Activated naive CD8-positive, alpha-beta T cell treated with anti-CD3 and anti-CD28 coated beads, Interleukin-2, amount 50 U/mL, for 16 hours (primary cell): ENCODE measurements at places on chromosomes 3 and 15.

- no peak for DNase-seq
Measured at GRCh38 chr3:13370609-13371008, 49.5 kb downstream of the NUP210 start.

DNA sequence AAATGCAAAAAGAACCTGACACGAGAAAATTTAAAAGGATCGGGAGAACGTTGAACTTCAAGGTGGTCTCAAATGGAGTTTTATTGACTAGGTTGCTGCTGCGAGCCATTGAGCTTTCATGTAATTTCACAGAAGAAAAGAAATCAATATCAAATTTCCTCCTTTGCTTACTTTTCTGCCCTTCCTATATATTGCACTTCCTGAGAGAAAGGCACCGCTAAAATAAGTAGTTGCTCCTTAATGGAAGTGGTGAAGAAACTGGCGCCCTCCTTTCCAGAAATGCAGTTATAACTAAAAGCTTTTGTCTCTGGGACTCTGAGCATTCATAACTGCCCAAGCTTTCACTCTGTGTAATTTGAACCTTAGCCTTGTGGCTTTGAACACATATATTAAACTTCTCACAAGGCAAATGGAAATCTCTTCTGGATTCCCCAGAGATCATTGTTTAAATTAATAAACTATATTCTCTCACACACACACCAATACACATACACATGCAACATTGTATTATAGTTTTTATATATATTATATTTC, 13.4 kb downstream of the EID1 start:
- no peak for DNase-seq

GRCh38 chr3:197495059-197495455, 60.7 kb downstream of the BDH1 start:
- DNase-seq, result no peak

DNA sequence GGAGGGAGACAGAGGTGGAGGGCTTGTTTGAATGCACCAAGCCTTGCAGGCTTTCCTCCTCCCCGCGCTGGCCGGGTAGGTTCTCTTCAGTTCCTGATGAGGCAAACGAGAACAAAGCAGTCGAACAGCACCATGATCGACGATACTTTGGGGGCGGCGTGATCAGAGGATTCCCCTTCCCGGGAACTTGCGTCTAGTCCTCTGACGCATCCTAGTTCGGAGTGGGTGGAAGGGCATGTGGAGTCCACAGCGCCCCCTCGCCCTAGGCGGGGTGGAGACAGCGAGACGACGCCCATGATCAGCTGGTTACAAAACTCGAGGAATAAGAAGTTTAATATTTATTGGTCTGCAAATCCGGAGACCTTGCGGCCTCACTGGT, 452 bp upstream of the SV2B start:
- DNase-seq, result no peak

DNA sequence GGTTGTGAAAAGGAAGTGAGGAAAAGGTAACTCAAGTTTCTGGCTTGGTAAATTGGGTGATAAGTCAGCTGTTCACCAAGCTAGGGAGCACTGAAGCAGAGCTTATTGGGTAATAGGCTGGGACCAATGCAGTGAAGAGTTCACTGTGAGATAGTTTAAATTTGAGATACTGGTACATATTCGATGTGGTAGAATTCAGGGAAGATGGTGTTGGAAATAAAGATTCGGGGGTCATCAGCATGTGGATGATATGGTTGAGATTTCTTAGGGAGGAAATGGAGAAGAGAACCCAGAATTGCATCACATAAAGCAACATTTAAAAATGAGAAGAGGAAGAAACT, 16.9 kb downstream of the MME start:
- DNase-seq, result no peak

DNA sequence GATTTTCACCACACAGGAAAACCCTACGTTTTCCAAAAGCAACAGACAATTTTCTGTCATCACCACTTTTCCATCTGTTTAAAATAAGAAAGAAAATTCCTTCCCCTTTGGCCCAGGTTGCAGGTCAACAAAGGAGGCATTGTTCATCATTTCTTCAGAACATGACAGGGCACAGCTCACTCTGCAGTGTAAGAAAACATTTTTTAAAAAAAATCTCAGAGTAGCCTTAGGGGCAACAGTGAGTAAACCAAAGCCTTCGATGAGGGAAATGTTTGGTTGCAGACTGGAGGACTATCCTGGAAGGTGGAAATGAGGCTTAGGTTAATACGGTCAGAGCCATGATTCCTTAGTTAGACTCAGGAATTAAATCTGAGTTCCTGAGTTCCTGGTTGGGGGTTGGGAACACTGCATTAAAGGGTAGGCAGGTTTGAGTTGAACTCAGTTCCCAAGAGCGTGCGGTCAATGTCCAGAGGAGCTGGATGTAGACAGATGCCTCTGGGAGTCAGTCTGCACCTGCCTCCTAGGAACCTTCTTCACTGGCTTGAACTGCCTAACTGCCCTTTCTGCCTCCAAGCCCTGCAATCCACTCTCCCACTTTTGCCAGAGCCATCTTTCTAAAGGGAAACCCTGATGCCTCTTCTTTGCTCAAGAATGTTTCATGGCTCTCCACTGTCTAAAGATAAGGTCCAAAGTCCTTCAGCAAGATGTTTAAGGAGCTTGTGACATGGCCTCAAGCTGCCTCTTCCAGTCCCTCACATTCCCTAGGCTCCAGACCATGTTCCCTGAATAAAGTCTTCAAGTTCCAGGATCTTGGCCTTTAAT, 3.3 kb upstream of the HES1 start:
- DNase-seq, result no peak

- no peak for DNase-seq
Measured at GRCh38 chr15:30041868-30042267, 40.9 kb upstream of the GOLGA8J start.

GRCh38 chr3:41195946-41196345, 3.4 kb upstream of the CTNNB1 start:
- no peak for DNase-seq

DNA sequence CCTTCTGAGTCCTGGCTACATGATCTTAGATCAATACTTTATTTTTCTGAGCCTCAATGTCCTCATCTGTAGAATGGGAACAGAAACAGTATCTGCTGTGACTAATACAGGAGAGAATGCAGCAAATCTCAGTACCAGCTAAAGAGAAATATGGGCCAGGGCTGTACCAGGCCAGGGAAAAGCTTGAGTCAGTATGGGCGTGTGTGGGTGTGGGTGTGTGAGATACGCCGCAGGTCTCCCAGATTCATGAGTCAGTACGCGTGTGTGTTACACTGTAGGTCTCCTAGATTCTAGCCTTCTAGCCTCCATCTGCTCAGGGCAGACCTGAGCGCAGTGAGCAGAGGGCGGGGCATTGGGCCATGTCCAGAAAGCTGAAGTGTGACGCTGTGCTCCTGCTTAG, 15.2 kb downstream of the GNAI2 start:
- DNase-seq, result no peak

GRCh38 chr3:57948080-57948671, 60.0 kb upstream of the FLNB start:
- no peak for DNase-seq

DNA sequence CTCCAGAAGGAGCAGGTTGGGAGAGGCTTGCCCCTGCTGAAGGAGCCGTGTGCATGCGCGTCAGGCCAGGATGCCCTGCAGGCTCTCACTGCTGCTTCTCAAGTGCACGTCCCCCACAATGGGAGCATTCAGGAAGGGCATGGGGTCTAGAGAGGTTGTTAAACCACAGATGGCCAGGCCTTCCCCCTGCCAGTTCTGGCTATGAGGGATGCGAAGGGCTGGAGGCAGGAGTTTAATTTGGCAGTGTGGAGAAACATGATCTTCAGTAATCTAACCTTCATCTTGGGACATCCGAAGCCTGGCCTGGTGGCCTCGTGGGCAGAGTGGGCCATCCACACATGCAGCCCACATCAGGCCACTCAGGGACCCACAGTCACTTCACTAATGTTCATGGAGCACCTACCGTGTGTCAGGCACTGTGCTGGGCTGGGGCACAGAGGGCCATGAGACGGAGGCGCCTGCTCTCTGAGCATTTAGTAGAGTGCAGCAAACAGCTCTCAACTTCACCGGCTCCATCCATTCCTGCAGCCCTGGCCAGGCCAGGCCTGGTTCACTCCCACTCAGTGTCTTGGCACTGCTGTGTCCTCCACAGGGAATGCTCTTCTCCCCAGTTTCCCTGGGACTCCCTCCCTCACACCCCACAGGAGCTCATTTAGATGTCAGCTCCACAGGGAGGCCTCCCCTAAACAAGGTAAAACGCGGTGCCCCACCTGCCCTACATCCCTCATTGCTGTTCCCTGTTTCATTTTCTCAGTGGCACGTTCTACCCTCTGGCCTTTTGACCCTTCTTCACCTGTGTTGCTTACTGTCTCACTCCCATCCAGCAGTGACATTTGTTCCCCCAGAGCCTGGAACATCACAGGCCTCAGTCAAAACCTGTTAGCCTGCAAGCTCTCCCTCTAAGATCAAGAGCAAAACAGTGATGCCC, 4.0 kb downstream of the CFAP100 start:
- DNase-seq, result no peak

GRCh38 chr15:90839187-90840071, 29.0 kb upstream of the FURIN start:
- no peak for DNase-seq

DNA sequence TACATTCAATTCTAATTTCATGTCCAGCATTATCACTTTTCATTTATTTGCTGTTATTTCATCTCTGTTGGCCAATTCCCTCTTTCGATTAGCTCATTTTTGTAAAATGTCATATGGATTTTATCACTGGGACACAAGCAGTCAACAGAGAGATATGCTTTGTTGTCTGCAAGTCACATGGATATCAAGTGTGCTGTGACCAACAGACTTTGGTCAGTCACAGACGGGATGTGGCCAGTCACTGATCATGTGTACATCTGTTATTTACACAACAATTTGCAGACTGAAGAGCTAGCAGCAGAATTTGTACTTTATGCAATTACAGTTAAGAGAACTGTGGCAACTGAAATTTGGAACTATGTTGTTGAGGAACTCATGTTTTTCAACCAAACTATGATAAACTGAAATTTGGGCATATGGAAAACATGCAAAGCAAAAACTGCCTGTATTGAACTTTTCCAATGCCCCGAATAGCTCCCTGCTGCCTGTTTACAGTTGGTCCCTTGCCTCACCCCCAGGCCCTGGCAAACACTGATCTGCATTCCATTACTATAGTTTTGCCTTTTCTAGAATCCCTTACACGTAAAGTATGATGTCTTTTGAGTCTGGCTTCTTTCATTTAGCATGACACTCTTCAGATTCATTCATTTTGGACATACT, 104.4 kb downstream of the RPL22L1 start:
- DNase-seq, result no peak

DNA sequence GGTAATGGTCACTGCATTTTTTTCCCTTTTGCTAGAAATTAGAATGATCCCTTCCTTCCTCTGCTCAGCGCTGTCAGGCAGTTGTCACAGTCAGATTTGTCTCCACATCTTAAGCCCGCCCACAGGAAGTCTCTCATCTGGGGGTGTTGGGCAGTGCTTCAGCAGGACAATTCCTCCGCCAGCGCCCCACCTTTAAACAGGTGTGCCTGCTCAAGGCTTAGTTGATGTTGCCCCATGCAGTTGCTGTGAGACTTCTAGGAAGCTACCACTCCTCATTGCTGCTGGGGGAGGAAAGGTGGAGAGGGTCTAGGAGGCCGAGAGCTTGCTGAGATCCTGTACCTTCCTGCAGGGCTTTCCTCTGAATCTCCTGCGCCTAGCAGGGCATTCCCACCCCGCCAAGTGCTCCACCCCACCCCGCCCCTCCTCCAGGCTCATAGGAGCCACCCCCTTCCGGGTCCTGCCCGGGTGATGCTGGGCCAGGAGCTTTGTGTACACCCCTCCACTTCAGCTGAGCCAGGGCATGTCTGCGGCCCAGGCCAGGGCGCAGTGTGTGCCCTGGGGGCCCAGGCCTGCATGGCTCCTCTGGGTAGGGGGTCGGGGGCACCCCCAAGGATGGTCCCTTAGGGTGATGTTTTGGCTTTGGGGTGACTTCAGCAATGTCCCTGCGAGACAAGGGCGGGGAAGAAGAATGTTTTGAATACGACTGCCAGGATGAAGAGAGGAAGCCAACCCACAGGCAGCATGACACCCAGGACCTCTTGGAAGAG, 68.7 kb downstream of the TRAK1 start:
- DNase-seq, result no peak

- DNase-seq, result no peak
Measured at GRCh38 chr15:89680282-89680873, 1.2 kb upstream of the PLIN1 start.

DNA sequence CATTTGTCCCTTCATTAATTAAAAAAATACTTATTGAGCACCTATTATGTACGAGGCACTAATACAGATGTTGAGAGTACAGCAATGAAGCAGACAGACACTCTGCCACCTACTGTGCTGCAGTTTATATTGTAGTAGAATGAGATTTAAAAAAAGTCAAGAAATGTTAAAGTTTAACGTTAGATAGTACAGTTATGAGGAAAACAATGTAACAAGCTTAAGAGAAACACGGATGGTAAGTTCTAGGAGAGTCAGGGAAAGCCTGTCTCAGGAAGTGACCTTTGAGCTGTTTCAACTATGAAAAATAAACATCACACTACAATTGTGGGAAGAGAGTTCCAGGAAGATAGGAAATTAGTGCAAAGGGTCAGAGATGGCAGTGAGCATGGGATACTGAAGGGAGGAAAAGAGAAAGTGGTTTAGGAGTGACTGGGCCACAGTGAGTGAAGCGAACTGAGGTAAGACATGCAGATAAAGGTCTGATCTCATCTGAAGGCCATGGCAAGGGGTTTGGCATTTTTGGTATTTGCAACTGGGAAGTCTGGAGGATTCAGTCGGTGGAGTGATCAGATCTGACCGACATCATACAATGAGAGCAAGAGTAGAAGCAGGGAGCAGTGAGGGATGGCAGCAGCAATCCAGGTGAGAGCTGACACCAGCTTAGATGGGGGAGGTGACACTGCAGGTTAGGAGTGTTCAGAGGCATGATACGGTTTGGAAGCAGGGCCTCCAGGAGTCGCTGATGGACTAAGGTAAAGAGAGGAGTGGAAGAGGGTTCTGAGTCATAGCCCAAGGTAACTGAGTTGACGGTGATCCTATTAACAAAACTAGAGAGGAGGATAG, 28.5 kb downstream of the PLSCR4 start:
- DNase-seq, result no peak

DNA sequence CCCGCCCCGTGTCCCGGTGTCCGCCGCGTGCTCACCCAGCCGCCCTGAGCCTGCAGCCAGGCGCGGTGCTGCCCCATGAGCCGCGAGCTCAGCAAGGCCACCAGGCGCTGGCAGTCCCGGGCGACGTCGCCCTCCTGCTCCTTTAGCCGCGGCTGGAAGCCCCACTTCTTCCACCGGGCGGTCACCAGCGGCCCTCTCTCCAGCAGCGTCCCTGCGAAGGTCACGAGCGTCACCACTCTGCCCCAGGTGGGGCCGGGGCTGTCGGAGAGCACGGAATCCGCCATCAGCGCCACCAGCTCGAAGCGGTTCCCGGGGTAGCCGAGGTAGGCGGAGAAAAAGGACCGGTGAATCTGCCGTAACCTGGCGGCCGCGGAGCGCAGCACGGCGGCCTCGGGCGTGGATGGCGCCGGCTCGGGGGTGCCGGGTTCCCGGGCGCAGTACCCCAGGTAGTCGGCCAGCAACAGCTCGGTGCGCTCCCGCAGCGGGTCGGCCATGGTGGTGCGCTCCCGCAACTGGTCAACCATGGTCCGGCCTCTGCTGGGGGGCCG, 298 bp downstream of the BCL2L10 start:
- no peak for DNase-seq

- no peak for DNase-seq
Measured at GRCh38 chr3:22239011-22239410, 488.0 kb upstream of the ZNF385D start.

- DNase-seq, result no peak
Measured at GRCh38 chr3:5001135-5001534, 21.9 kb downstream of the BHLHE40 start.
